Activated CD4-positive, alpha-beta T cell treated with anti-CD3 and anti-CD28 coated beads, Interleukin-2, amount 50 U/mL, for 16 hours (primary cell): ENCODE measurements at places on chromosomes 4 and X.
A peak's percentile ranks its signal among the peaks of the same experiment; 100 is the strongest.

GRCh38 chrX:110421500-110422455, 63.1 kb downstream of the RTL9 start:
- DNase-seq: no peak

GRCh38 chrX:119292445-119292844, 56.4 kb downstream of the PGRMC1 start:
- DNase-seq: no peak

- no peak for DNase-seq
Measured at GRCh38 chr4:133597251-133597650, 448.2 kb downstream of the PCDH10 start.

GRCh38 chr4:105158837-105159236, 12.2 kb downstream of the TET2 start:
- no peak for DNase-seq

- DNase-seq: no peak
Measured at GRCh38 chr4:55272102-55272501, 73.9 kb upstream of the SRD5A3 start.

GRCh38 chr4:186726426-186727168, 2.9 kb upstream of the FAT1 start:
- DNase-seq: no peak

- DNase-seq: no peak
Measured at GRCh38 chr4:18214411-18215055, 193.0 kb upstream of the LCORL start.

GRCh38 chr4:159163521-159163920, 60.6 kb downstream of the RAPGEF2 start:
- no peak for DNase-seq

- DNase-seq: no peak
Measured at GRCh38 chrX:123217077-123217476, 33.0 kb downstream of the GRIA3 start.

GRCh38 chr4:102036619-102037376, 246.3 kb downstream of the BANK1 start:
- no peak for DNase-seq

GRCh38 chrX:120377715-120378114, 15.8 kb downstream of the ATP1B4 start:
- DNase-seq: no peak

- DNase-seq: no peak
Measured at GRCh38 chrX:10800796-10801195, 180.4 kb upstream of the MID1 start.

DNA sequence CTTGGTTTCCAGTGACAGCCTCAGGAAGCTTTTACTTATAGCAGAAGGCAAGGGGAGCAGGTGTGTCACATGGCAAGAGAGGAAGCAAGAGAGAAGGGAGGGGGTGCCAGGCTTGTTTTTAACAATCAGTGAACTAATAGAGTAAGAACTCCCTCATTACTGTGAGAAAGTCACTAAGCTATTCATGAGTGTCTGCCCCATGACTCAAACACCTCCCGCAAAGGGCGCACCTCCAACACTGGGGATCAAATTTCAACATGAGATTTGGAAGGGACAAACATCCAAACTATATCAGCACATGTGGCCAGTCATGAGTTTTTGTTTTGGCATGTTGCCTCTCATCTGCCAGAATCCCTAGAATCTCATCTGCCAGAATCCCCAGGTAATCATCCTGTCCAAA, 183.5 kb upstream of the C1QTNF7 start:
- no peak for DNase-seq

DNA sequence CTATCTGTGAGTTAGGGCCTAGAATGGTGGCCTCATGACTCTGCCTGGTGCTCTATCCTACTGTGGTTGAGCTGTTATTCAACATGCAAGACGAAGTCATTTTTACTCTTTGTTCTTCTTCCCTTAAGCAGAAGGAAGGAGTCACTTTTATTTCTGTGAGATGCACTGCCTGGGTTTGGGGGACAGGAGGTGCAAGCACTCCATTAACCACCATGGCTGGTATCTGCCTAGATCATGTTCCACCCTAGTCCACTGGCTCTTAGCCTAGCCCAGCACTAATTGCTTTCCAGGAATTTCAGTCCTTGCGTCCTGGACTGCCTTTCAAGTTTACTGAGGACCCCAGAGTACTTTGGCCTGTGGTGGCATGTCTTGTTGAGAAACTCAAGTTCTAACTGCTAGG, 1182.7 kb downstream of the FSTL5 start:
- no peak for DNase-seq

DNA sequence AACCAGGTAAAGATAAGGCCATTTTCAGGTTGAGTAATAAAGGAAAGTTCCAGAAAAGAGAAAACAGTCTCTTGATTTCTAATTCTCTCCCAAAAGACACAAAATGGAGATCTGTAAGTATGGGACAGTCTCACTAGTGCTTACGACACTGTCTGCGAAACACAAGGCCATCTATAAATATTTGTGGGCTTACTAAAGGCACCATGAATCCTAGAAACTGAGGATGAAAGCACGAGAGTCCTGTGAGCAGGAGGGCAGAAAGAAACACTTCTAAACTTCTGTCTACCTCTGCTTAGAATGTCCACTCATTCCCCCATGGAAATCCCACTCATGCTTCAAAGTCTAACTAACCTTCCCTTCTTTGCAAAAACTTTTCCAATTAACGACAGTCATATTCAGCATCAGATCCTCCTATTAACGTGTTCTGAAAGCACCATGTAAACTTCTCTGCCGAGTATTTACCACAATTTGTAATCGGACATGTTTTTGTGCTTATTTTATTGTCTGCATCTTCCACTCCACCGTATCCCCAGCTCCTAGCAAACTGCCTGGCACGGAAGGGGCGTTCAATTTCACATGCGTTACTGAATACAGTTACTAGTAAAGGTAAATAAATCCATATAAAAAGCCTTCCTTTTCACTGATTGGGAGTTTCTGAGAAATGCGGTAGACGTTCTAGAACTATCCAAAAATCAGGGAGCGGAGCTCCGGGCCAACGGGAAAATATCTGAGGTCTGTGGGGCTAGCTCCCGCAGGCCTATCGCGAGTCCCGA, 665 bp downstream of the PSMD10 start:
- peak; percentile 1 for DNase-seq

DNA sequence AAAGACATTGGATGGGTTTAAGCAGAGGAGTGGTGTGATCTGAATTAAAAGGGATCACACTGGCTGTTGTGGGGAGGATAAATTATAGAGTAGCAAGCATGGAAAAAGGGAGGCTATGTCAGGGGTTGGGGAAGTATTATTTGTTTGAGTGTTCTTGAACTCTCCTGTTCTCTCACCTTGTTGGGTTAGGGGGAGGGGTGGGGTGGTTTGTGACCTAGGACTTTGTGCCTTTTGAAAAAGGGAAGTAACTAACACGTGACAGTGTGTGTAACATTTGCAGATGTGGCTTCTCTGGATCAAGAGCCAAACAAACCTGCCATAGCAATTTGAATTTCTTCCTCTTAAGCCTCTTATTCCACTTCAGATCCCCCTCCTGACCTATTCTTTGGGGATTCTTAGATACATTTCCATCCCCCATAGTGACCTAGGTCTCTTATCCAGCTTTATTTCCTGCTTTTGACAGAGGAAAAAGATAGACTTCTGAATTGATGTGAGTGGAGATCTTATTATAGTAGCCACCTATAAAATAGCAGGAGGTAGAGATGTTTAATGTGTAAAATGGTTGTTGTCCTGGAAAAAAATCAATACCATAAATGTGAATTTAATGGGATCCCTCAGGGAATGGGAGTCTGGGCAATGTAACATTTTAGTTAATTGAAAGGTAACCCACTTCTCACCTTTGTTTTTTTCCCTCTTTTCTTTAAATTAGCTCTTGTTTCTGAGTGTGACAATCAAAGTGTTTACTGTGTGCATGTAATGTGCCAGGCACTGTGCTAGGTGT, 120.4 kb downstream of the CT47B1 start:
- no peak for DNase-seq

GRCh38 chrX:119783026-119783425, 8.4 kb downstream of the RPL39 start:
- DNase-seq: no peak

- DNase-seq: no peak
Measured at GRCh38 chr4:24988776-24989175, 42.0 kb downstream of the LGI2 start.

- DNase-seq: no peak
Measured at GRCh38 chrX:42771506-42772335, 6.2 kb downstream of the PPP1R2C start.

DNA sequence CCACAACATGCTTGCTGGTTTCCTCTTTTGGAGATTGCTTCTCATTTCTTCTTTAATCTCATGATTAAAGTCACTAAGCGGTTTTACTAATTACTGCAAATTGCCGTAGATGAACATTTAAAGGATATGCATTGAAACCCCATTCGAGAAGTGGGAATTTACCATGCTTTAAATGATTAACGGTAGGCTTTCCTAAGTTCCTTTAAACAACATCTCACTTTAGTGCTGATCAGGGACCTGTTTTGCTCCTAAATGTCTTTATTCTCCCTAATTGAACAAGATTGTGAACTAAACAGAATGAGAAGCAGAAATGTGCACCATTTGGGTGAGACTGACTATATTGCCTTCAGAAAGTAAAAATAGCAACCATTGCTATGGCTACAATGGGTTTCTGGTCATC, 430.3 kb downstream of the GALNTL6 start:
- DNase-seq: no peak

DNA sequence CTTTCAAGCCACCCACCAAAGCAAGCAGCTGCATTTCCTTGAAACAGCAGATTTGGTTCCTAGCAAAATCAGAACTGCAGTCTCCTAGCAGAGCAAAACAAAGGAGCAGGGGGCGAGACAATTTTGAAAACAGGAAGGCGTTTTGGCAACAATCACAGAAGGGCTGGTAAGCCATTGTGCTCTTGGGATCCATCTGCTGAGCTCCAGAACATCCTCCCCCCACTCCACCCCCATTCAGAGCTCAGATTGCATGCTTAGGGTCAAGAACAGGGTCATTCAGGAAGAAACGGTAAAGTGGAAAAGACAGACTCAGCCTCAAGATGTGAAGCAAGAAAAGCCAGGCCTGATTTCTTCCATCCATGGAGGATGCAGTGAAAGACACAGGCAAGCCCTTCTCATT, 7.6 kb upstream of the PCDH19 start:
- no peak for DNase-seq

GRCh38 chr4:163382178-163382869, 38.6 kb downstream of the NPY5R start:
- no peak for DNase-seq

- DNase-seq: no peak
Measured at GRCh38 chr4:100317032-100317864, 127.0 kb upstream of the DDIT4L start.

GRCh38 chr4:89653012-89653411, 183.9 kb downstream of the SNCA start:
- no peak for DNase-seq

DNA sequence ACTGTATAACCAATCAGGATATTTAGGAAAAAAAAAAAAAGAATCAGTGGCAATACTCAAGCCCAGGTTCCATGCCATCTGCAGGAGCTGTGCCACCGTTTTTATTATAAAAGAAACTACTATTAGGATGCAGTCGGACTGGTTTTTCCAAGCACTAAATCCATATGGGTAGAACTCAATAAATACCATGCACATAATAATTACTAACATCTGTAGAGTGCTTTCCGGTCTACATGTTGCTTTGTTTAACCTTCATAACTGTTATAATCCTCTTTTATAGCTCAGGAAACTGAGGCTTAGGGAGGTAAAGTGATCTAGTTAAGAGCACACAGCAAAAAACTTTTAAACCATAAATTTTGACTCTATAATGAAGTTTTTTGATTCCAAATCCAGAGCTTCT, 24.0 kb downstream of the ARSJ start:
- DNase-seq: no peak

DNA sequence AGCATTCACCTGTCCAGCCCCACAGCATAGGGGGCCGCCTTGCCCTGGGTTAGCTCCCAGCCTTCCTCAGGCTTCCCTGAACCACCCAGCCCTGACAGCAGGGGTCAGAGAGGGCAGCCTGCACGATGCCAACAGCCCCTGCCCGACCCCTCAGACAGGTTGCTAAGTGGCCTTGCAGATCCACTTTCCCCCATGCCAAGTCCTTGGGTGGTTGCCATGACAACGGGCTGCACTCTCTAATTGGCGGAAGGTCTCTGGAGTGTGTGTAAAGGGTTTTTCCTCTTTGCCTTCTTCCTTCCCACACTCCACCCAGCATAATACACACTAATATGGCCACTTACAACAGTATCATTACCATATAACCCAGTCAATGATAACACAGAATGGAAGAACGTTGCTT, 99.6 kb upstream of the AFAP1 start:
- no peak for DNase-seq

DNA sequence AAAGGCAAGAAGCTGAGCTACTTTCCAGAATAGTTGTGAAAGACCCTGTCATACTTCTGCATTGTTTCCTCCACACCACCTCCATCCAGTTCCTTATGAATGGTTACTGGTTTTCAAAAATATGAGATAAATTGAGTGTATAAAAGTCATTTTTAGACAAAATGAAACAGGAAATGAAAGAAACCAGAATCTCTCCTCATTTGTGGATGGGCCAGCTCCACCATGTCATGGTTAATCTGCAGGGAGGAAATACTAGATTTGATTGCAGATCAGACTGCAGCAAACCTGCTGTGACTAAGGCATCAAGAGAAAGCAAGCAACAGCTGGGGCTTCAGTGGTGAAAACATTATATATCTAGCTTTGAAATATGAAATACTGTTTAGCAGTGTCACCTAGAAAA, 23.8 kb downstream of the F9 start:
- no peak for DNase-seq

DNA sequence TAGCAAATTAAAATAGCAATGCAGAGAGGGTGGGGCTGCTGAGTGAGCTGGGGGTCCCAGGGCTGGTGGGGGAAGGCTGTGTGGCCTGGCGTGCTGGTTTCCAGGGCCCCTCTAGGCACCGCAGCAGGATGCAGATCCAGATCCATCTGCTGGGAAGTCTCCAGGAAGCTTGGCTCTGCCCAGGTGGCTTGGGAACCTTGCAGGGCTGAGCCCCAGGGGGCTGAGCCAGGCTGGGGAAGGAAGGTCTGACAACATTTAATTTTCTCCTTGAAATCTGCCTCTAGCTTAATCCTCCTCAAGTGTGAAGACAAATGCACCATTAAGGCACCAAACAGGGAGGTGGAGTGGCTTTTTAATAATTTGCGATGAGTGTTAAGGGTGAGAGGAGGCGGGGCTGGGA, 31.7 kb downstream of the SORCS2 start:
- no peak for DNase-seq

DNA sequence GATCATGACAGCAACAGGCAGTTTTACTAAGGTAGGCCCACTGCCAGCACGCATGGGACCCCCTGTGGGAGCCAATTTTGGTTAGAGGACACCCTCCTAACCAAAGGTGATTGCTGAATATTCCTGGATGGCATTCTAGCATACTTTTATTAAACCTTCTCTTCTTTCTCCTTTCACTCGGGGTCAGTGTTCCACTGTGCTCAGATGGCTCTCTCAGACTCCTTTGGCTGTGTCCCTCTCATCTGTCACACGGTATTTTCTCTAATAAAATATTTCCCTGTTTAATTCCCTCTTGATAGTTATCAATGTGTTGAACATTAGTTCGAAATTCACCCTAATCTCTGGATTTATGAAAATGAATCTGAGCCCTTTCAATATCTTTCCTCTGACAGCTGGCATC, 1315.3 kb downstream of the FSTL5 start:
- no peak for DNase-seq

GRCh38 chr4:88522702-88523324, 763 bp downstream of the PYURF start:
- DNase-seq: peak; percentile 21
